ENCODE measurements at places on chromosomes 13 and 19.

DNA sequence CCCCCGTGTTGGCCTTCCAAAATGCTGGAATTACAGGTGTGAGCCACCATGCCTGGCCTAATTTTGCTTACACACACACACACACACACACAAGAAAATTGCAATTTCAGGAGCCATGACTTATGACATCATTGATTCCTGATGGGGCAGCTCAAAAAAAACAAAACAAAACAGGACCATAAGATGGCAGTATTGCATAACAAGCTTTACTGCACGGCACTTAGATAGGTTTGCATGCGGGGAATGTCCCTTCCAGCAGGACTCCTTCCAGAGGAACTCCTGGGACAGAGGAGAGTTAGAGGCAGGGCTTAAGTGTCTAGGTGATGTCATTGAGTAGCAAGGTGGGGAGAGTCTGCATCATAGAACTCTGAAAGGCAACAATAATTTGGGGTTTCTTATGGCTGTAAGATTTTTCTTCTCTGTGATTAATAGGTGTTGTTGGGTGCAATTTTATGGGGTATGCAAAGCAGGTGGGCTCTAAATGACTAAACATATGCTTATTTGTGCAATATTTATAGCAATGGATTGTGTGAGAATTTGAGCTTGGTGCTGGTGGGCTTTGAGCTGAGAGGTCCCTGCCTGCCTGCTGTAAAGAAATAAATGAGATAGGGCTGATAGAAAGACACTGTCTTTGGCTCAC, 9.0 kb upstream of the ACSBG2 start:
- DNase-seq, result peak; percentile 83

DNA sequence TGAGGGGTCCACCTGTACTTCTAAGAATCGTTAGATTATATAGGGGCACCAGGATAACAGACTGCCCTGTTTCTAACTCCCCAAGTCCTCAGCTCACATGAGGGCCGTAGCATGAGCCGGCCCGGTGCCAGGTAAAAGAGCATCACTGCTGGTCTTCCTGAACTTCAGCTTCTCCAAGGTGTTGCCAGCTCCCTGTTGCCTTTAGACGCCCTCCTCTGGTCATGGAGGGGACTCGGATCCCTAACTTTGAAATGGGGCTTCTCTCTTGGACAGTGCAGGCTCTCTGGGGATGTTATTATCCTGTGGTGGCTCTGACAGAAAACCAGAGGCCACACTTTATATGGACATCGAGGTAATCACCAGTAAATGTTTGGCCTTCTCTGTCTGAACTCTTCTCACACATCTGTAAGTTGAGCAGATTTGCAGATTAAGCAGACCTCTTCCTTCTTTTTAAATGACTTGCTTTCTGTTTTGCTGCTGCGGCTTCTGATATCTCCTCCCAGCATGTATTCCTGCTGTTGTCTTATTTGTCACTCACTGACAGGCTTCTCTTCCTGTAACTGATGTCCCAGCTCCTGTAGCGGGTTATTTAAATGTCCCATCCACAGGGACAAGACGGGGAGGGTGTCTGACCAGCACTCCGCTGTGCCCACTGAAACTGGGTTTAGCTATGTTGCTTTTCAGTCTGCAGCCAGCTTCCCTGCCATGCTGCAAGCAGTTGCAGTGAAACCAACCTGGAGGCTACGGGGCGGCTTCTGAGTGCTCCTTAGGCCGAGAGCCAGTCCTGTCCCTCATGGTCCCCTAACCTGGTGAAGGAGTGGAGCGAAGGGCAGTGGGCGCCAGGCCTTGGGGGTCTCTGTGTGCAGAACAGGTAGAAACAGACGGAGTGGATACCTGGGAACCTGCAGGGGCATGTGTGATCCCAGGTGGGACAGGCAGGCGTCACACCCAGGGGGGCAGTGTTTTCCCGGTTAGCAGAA, 39.2 kb downstream of the TSSK6 start:
- DNase-seq, result peak; percentile 43

DNA sequence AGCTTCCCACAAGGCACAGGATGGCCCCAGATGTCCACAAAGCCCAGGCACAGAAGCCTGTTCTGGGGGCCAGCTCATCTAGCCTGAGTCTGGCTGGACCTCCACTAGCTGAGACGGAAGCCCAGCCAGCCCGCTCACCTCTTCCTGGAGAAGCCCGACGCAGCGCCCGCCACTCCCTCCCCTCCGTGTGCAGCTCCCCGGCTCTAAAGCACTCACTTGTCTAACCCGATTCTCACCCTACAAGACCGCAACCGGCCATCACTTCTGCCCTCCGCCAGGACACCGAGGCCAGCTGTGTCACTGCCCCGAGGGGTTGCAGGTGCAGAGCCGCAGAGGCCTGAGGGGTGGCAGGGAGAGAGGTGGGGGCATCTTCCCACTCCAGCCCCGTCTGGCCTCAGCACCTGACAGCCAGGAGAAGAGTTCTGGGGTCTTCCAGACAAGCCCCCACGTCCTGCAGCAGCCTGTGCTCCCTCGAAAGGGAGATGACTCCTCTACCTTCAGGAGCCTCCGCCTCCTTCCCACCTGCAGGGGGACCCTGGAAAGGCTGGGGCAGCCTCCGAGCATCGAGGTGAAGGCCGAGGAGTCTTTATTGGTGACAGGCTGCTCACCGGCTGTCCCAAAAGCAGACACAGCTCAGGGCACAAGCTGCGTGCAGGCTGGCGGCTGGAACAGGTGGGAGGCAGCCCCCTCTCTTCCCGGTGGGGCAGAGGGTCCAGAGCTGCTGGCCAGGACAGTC, 5.9 kb upstream of the DIRAS1 start:
- no peak for DNase-seq

- no peak for DNase-seq
Measured at GRCh38 chr13:74921326-74921725, 560.6 kb downstream of the TBC1D4 start.

GRCh38 chr19:39870171-39870971, 24.2 kb upstream of the FBL start:
- no peak for DNase-seq

GRCh38 chr13:40251343-40252032, 415.0 kb downstream of the FOXO1 start:
- no peak for DNase-seq

DNA sequence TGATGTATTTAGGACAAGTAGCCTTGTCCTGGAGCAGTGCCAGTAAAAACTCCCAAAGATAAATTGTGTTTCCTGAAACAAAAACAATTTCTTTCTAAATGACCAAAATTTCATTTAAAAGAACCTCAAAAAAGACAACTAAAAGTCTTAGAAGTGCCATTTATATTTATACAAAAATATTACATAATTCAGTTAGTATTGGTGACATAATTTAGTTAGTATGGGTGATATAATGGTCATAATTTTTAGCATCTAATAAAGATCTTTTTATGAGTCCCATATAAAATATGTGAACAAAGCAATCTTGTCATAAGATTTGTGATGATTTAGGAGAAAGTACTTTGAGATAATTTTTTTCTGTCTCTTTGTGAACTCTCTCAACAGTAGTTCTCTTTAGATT, 76.0 kb downstream of the ELF1 start:
- DNase-seq, result no peak

- no peak for DNase-seq
Measured at GRCh38 chr13:87820241-87820640, 149.1 kb downstream of the SLITRK5 start.

GRCh38 chr13:51846756-51847155, 1.8 kb upstream of the TMEM272 start:
- DNase-seq, result no peak
